ENCODE measurements at places on chromosomes 5 and 9.

DNA sequence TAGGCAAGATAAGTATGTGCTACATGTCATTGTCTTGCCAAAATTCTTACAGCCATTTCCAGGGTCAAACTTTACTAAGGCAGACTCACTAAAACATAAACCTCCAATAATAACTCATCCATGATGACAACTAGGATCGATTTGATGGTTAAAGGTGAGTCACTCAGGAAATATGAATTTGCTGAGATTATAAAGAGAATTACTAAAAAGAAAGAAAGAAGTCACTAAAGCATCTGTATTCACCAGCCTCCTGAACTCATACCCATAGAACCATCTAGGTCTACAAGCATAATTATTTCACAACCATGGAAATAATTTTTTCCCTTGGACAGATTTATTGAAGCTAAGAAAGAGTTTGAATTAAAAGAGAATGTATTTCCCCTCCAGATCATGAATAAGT lies 258.6 kb downstream of the TLE1 start:
- H3K27me3 ChIP-seq = no peaks in the 10 kb centered on the region
- no peak for DNase-seq
- no peaks in the 10 kb centered on the region for H3K4me1 ChIP-seq
- no peak overlapping the region for H3K4me3 ChIP-seq

DNA sequence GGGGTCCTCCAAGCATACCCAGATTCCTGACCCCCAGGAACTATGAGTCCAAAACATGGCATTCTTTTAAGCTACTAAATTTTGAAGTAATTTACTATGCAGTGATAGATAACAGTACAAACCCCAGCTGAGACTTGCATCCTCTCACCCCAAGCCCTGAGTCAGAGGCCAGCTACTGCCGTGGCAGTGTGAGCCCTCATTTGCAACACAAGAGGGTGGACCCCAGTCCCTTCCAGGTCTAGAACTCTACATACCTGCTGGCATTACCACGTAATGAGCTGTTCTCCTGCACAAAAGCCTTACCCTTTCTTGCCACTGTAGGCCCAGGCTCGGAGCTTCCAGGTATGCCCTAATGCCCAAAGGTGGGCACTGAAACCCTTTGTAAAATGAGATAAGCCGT lies 108.6 kb upstream of the ERCC6L2 start:
- H3K36me3 ChIP-seq = no peaks in the 10 kb centered on the region
- no peak overlapping the region for H3K27ac ChIP-seq
- no peak for DNase-seq
- H3K4me1 ChIP-seq = peaks cover 10% of the 10 kb centered on the region

GRCh38 chr5:83817591-83817990 lies 96.9 kb upstream of the HAPLN1 start:
- DNase-seq = no peak
- H3K4me3 ChIP-seq = no peak overlapping the region
- H3K27ac ChIP-seq = no peak overlapping the region
- peaks cover 2% of the 10 kb centered on the region for H3K27me3 ChIP-seq
- no peaks in the 10 kb centered on the region for H3K36me3 ChIP-seq

GRCh38 chr9:16869131-16869881 lies 1.2 kb downstream of the BNC2 start:
- peaks cover 57% of the 10 kb centered on the region for H3K27me3 ChIP-seq
- H3K4me1 ChIP-seq = peaks cover 5% of the 10 kb centered on the region
- DNase-seq = no peak
- H3K36me3 ChIP-seq = peaks cover 2% of the 10 kb centered on the region
- H3K4me3 ChIP-seq = no peak overlapping the region

DNA sequence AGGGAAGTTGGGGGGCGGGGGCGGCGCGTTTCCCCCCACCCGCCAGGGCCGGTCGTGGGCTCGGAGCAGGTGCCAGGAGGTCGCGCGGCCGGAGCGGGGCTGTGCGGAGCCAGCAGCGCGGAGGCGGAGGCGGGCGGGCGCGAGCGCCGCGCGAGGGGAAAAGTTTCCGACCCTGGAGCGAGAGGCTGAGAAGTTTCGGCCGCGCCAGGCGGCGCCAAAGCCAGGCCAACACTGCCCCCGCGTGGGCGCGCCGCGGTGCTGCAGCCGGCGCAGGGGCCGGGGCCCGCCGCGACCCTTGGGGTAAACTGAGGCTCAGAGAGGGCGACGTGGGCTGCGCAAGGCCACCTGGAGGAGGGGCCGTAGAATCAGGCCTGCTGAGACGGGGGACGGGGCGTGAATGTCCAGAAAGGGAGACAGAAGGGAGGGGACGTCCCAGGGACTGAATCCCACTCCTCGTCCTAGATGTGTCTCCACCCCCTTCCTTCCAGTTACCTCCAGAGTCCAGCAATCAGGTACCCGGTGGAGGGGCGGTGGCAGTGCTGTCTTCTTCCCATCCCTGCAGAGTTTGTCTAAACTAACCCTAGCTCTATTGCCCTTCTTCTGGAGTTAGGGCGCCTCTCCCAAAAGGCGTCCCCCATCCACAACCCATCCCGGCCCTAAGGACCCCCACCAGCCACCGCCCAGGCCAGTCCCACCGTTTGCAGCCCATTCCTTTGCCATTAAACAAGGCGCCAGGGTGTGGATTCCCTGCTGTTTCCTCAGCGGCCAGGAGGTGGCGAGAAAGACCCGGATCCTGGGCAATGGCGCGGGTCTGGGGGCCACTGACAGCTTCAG lies 10.2 kb downstream of the C9orf50 start:
- H3K4me1 ChIP-seq = peaks cover 25% of the 10 kb centered on the region
- DNase-seq = peak; percentile 83
- peak overlapping the region; percentile 78 for H3K4me3 ChIP-seq
- no peaks in the 10 kb centered on the region for H3K36me3 ChIP-seq
- peaks cover 2% of the 10 kb centered on the region for H3K27me3 ChIP-seq

GRCh38 chr9:72476617-72477437 lies 44.6 kb upstream of the TMC1 start:
- no peak for DNase-seq
- H3K4me3 ChIP-seq = no peak overlapping the region
- no peaks in the 10 kb centered on the region for H3K27me3 ChIP-seq
- no peak overlapping the region for H3K27ac ChIP-seq
- peaks cover 30% of the 10 kb centered on the region for H3K4me1 ChIP-seq
- no peaks in the 10 kb centered on the region for H3K36me3 ChIP-seq

- no peak overlapping the region for H3K27ac ChIP-seq
- H3K36me3 ChIP-seq = no peaks in the 10 kb centered on the region
- no peak for DNase-seq
- no peak overlapping the region for H3K4me3 ChIP-seq
- H3K4me1 ChIP-seq = no peaks in the 10 kb centered on the region
These were observed 28.1 kb downstream of the CCDC187 start for GRCh38 chr9:136275655-136276429.

GRCh38 chr5:56561-57290 lies 35.2 kb upstream of the PLEKHG4B start:
- DNase-seq = no peak
- H3K4me3 ChIP-seq = no peak overlapping the region
- peaks cover 34% of the 10 kb centered on the region for H3K27me3 ChIP-seq
- H3K36me3 ChIP-seq = no peaks in the 10 kb centered on the region

DNA sequence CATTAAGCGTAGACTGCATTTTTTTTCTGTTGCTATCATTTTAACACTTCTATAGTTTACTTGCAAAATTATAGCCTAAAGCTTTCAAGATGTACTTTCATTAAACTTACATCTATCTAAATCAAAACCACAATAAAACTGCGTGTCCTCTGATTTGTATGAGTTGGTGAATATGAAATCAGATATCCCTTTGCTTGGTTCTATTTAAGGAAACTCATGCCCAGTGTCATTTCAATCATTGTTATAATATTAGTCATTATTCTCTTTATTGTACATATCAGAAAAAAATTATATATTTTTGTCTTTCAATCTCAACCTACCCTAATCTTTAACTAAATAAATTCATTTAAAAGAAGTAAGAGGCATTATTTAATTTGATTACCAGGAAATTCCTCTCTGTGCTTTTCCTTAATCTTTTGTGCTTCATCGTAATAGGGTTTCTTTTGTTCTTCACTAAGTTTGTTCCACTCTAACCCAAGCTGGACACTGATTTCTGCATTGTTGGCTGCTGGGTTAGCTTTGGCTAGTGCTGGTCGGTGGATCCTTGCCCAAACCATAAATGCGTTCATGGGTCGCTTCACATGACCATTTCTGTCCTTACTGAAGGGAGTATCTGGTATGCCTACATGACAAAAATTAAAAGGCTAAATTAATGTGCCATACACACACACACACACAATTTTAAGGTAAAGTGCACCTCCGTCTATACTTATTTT lies 3.8 kb downstream of the SOX30 start:
- H3K4me3 ChIP-seq = no peak overlapping the region
- H3K27ac ChIP-seq = no peak overlapping the region
- peaks cover 22% of the 10 kb centered on the region for H3K27me3 ChIP-seq
- no peak for DNase-seq
- H3K36me3 ChIP-seq = peaks cover 13% of the 10 kb centered on the region

- H3K36me3 ChIP-seq = peaks cover 31% of the 10 kb centered on the region
- H3K27ac ChIP-seq = no peak overlapping the region
- no peak overlapping the region for H3K4me3 ChIP-seq
- no peak for DNase-seq
- H3K4me1 ChIP-seq = peaks cover 5% of the 10 kb centered on the region
These were observed 23.5 kb downstream of the ZFR start for GRCh38 chr5:32421075-32421474.

DNA sequence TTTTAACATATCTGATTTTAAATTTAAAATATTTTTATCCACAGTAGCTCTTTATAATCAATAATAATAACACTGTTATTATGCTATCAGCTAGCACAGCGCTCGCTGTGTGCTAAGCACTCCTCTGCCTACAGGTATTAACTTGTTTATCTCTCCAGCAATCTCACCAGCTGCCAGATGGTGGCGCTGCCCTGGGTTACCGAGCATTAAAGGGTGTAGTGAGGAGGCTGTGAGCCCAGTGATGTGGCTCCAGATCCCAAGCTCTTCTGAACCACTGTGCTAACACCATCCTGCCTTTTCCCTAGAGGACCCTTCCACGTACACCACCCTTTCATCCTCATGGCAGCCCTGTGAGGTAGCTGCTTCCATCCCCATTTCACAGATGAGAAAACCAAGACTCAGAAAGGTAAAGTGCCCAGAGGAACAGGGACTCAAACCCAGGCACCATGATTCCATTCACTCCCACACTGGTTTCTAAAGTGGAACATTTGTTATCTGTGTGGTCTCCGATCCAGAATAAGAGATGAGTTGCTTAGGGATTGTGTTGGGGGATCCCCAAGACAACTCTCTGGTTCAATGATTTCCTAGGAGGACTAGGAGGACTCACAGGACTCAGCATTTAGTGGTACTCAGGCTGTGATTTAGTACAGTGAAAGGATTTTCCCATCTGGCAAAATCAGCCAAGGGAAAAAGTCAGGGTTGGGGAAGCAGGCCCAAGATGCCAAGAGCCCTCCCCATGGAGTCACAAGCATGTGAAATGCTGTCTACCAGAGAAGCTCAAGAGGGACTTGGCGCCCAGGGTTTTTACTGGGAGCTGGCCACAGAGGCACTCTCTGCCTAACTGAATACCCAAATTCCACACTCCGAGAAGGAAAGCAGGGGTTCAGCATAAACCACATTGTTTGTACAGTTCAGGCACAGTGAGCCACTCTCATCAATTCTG lies 7.0 kb downstream of the IGFBPL1 start:
- peak; percentile 61 for DNase-seq
- H3K4me1 ChIP-seq = no peaks in the 10 kb centered on the region
- no peak overlapping the region for H3K27ac ChIP-seq
- no peak overlapping the region for H3K4me3 ChIP-seq
- H3K36me3 ChIP-seq = no peaks in the 10 kb centered on the region

DNA sequence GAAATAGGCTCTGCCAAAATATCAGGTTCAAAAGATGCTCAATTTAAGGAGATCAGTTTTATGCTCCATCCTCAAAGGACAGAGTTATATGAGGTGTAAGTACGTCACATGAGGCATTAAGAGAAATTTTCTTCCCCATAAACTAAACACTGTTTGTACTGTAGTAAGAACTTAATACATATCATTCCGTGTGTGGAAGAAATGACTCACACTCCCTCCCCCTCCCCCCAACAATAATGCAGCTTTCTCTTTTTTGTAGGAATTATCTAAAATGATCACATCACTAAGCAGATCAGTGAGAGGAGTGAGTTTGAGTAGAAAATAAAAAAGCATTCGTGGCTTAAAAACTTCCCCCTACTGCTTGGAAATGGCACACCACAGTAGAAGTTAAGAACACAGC lies 2.2 kb downstream of the CDH12 start:
- no peak overlapping the region for H3K27ac ChIP-seq
- no peak for DNase-seq
- H3K27me3 ChIP-seq = peaks cover 5% of the 10 kb centered on the region
- H3K4me3 ChIP-seq = no peak overlapping the region
- no peaks in the 10 kb centered on the region for H3K36me3 ChIP-seq
- peaks cover 5% of the 10 kb centered on the region for H3K4me1 ChIP-seq

DNA sequence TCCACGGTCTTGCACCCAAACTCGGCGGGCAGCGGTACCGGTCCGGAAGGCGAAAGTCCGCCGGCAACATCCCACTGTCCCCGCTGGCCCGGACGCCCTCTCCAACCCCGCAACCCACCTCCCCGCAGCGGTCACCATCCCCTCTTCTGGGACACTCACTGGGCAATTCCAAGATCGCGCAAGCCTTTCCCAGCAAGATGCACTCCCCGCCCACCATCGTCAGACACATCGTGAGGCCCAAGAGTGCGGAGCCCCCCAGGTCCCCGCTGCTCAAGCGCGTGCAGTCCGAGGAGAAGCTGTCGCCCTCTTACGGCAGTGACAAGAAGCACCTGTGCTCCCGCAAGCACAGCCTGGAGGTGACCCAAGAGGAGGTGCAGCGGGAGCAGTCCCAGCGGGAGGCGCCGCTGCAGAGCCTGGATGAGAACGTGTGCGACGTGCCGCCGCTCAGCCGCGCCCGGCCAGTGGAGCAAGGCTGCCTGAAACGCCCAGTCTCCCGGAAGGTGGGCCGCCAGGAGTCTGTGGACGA lies 33.3 kb downstream of the CD180 start:
- H3K27ac ChIP-seq = peak overlapping the region; percentile 63
- H3K4me1 ChIP-seq = peaks cover 50% of the 10 kb centered on the region
- no peaks in the 10 kb centered on the region for H3K27me3 ChIP-seq
- H3K36me3 ChIP-seq = peaks cover 44% of the 10 kb centered on the region

DNA sequence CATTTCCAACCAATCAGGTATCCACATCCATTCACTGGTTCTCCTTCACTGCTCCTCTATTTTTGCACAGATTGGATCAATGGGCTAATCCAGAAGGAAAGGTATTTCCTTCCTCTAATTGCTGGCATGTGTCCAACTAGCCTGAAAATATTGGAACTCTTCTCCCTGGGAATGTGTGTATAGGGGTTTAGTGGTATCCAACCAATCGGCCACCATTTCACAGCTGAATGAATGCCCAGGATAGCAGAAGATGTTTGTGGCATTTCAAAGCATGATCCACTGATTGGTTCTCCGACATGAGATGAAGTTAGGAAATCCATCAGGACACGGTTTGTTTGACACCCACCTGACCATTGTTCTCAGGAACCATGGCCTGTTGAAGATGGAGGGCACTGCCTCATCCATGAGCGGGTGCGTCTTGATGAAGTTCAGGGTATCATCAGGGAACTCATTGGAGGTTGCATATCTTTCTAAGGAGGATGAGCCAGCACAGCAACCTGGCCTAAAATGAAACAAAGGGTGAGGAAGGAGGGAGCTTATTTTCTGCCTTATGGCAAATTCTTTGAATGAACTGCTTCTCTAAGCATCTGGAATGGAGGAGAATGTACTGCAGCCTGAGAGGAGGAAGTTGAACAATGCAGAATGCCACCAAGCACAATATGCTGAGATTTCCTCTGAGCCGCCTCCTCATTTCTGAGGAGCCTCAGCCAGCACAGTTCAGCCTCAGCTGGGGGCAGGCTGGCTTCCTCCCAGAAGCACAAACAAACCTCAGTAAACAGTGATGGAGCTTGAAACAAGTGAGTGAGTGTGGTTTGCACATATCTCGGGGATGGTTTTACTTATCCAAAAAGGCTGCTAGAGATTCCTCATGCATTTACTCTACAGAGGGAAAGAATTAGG lies 94.6 kb downstream of the SEMA6A start:
- no peak overlapping the region for H3K4me3 ChIP-seq
- no peak overlapping the region for H3K27ac ChIP-seq
- H3K27me3 ChIP-seq = no peaks in the 10 kb centered on the region
- H3K4me1 ChIP-seq = peaks cover 6% of the 10 kb centered on the region
- no peak for DNase-seq
